ENCODE measurements at places on chromosomes 2 and 18. TPM values are rescaled to one million over a fixed set of nuclear protein-coding genes. Genes with fewer than 3 reads are reported as not detected.

DNA sequence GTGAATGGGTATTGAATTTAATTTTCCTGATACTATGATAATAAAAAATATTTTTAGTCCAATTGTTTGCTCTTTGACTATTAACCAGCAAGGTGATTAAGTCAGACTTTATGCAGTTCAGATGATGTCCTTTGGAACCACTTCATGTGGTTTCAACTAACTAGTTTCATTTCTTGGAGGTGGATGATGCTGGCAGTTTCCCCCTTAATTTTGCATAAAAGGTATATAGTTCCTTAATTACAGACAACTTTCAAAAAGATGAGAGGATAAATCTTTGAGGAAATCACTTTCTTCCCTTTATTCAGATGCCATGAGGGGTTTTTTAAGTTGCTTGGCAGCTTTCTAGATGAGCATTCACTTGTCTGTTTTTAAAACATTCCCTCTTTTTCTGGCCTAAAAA is 223.1 kb downstream of the PHLPP1 start:
- DNase-seq: no peak

GRCh38 chr2:189648846-189649509 is 12.3 kb upstream of the ASNSD1 start:
- no peak for DNase-seq

DNA sequence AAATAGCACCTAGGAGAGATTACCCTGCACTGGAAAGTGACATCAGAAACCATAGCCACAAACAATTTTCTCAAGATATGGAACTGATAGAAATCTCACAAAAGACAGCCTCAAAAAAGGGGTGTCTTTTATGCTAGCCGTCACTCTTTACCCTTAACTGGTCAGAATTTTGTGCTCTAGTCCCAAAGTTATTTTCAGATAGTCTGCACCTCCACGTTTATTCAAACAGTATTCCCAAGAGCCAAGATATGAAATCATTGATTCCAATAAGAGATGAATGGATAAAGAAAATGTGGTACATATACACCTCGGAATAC is 23.5 kb upstream of the PMAIP1 start:
- DNase-seq: no peak

DNA sequence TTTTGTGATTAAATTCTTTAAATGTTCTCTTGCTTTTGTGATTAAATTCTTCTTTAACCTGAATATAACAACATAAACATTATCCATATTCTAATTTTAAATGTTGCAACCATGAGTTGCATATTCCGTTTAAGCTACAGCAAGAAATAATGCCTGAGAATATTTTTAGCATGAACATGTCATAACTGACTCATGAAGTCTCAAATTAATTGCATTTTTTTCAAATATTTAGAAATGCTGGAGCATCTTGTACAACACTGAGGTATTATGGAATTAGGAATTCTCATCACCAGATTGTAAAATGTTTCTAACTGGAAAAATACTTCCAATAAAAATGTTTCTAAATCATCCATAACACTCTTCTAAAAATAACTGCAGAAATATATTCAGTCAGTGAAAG is 14.7 kb downstream of the ROCK2 start:
- no peak for DNase-seq

DNA sequence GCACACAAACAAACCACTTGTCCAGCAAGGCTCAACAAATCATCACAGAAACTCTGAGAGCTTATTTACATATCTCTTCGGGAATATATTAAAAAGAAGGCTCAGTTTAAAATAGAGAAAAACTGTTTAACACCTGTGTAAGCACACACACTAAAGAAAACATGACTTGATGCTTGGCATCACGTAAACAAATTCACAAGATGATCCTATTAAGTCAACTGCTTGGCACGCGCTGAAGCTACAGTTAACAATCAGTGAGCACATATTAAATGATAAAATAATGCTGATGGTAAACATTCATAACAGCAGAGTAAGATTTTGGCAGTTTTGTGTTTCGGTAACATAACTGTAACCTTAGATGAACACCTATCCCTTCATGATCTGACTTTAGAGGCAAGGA is 4.3 kb upstream of the HES6 start:
- DNase-seq: no peak

- DNase-seq: no peak
Observed at GRCh38 chr2:158255257-158255656, 153.6 kb downstream of the UPP2 start.

DNA sequence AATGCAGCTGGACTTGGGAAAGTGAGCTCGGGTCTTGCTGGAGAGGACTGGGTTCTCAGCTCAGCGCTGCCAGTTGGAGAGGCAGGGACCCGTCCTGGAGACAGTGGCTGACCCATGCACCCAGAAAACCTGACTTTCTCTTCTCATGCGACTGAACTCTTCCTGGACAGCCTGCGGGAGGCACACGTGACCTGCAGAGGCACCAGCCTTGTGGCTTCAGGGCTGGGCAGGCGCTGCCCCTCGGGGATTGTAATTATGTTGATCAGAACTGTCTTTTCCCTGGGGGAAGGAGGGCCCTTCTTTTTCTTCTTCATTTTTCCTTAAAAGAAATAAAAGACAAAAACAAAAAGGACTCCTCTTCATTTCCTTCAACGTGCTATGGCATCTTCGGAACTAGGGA is 198.1 kb downstream of the VAPA start:
- no peak for DNase-seq

- no peak for DNase-seq
Observed at GRCh38 chr2:72220170-72220569, 72.5 kb upstream of the CYP26B1 start.

DNA sequence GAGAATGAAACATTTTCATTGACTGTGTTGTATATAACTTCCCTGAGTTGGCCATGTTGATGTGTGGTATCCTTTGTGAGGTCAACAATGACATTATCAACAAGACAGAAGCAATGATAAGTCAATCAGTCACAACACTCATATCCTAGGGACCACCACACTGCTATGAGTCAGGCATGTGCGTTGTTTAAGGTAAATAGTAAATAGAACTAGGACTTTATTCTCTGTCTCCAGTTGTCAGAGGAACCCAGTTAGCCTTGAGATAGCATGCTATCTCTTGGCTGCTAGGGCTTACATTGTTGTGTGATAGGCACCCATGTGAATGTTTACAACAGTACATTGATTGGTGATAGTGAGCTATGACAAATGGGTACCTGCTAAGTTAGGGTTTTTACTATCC is 37.3 kb downstream of the GPD2 start:
- no peak for DNase-seq

DNA sequence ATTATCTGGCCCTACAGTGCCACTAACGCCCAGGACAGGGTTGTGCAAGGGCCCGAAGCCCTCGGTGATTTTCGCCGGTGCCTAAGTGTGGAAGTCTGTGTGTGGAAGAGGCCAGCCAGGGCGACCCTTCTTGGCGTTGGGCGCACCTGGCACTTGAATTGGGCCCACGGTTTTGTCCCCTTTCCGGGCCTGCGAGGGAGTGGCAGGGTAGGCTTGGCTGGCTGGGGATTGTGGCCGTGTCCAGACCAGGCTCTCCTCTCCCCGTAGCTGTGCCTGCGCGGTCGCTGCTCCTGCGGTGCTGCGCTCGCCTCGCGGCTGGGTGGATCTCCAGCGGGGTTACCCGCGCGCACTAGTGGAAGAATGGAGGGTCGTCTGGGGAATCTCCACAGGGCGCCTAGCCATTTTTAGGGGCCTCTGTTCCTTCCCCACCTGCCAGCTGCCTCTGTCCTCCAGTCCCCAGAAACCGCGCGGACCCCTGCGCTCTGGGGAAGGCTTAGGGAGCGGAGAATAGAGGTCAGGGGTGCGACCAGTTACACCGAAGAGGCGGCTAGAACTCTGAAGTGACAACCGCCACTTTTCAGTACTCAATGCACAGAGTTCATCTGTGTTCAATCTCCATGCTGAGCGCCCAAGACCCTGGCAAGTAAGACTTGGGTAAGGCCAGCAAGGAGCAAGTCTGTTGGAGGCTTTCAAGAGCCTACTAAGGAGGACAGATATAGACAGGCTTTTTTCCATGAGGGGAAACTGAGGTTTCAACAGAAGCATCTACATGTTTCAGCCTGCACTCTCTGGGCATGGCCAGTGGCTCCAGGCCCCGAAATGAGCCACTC is 16.0 kb downstream of the EVX2 start:
- DNase-seq: no peak

DNA sequence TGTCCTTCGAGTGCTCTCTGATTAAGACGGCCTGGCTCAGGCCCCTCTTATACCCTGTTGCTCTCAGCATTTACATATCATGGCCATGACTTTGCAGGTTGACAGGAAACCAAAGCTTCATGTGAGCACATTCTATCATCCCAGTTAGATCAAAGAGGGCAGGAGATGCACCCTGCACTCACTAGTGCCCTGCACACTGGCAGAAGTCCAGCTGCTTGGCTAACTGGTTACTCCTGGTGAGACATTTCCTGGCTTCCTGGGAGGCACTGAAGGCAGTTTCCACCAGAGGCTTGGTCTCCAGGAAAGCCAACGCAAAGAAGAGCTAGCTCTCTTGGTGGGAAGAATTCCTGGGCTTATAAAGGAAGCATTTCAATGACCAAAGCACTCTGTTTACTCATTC is 66.3 kb downstream of the LIPG start:
- DNase-seq: no peak

GALNT5 gene
- 0.08 TPM for total RNA-seq

Data from testis (tissue), 5 donors.